ENCODE measurements at places on chromosomes 5 and 9.

DNA sequence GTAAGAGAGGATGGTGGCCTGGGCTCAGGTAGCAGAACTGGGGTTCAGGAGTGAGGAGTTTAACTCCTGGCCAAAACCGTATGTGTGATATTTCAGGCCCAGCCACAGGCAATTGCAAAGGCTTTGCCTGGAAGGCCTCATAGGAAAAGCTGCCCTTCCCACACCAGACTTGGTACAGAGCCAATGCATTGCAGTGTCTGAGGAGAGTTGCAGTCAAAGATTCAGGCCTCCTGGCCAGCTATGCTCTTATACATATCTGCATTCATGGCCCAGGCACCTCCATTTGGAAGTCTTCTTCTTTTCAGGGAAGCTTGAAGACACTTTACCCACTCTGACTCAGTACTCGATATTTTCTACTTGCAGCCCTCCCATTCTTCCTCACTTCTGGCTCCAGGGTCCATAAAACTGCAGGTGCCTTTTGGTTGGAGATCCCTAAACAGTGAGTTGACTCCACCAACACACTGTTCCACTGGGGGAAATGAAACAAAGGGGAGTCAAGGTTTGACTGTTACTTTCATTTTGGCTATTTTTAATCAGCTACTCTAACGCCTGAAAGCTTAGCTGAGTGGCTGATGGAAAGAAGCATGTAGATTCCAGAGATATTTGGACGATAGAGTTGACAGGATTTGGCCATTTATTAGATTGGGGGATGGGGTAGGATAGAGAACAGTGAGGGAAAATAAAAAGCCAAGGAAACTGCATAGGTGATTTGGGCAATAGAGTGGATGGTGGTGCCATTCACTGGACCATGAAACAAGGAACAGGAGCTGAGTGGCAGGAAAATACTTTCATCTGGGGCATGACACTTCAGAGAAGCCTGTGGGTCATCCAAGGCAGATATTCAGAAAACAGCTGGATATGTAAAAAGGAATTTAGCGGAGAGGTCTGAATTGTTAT is 30.6 kb upstream of the IL33 start:
- peak; percentile 68 for DNase-seq

DNA sequence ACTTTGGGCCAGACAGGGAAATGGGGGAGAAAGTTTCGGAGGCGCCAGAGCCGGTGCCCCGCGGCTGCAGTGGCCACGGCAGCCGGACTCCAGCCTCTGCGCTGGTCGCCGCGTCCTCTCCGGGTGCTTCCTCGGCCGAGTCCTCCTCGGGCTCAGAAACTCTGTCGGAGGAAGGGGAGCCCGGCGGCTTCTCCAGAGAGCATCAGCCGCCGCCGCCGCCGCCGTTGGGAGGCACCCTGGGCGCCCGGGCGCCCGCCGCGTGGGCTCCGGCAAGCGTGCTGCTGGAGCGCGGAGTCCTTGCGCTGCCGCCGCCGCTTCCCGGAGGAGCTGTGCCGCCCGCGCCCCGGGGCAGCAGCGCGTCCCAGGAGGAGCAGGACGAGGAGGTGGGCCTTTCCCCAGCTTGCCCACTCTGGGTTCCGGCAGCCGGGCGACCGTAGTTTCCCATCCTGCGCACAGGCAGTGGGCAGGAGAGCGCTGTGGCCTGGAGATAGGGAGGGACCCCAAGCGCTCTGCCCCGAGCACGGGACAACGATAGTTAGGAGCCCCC is 516 bp downstream of the MAST4 start:
- DNase-seq, result peak; percentile 55

- no peak for DNase-seq
Measured at GRCh38 chr5:110032376-110032775, 342.6 kb downstream of the MAN2A1 start.

- DNase-seq, result peak; percentile 27
Measured at GRCh38 chr9:105901514-105902109, 207.3 kb downstream of the TMEM38B start.

DNA sequence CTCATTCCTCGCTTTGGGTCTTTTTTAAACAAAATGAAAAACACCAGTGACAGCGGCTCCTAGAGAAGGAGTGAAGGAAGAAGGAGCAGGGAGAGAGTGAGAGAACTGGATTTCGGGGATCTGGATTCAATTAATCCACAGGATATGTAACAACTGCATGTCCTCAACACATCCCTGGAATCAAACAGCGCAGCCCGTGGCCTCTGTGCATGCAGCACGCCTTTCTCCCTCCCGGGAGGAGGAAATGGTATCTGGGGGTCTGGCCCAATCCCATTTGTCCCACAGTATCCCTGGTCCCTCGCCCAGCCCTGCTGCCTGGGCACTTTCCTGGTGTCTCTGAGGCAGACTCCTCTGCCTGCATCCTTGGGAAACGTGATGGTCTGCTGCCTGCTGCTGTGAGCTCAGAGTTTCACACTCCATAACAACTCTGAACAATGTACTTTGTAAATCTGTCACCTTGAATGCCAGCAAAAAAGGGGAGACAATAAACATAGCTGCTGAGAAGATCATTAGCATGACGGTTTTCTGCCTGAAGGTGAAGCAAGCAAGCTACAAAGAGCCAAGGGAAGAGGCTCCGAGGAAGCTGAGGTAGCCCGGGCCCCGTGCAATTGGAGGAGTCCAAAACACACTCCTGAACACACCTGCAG is 56.1 kb downstream of the PTCH1 start:
- DNase-seq, result no peak
